HuH-7 (cell line): ENCODE measurements at places on chromosomes 1 and 21.

- DNase-seq: no peak
Observed at GRCh38 chr1:168304865-168305264, 24.2 kb downstream of the TBX19 start.

DNA sequence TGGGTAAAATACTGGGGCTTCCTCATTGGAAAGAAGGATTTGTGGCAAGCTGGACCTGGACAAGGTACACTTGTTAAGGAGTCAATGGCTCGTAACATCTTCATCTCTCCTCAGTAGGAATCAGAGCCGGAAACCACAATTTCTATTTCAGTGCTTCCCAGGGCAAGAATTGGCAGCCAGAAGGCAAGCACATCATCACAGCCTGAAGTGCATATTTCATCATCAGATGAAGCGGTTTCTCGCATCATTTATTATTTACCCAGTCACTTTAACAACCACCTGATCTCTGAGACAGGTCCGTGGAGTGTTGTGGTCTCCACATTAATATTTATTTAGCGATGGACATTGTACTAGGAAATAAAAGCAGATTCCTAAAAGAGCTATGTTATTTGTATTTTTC, 55.0 kb downstream of the KCNJ15 start:
- DNase-seq: no peak

DNA sequence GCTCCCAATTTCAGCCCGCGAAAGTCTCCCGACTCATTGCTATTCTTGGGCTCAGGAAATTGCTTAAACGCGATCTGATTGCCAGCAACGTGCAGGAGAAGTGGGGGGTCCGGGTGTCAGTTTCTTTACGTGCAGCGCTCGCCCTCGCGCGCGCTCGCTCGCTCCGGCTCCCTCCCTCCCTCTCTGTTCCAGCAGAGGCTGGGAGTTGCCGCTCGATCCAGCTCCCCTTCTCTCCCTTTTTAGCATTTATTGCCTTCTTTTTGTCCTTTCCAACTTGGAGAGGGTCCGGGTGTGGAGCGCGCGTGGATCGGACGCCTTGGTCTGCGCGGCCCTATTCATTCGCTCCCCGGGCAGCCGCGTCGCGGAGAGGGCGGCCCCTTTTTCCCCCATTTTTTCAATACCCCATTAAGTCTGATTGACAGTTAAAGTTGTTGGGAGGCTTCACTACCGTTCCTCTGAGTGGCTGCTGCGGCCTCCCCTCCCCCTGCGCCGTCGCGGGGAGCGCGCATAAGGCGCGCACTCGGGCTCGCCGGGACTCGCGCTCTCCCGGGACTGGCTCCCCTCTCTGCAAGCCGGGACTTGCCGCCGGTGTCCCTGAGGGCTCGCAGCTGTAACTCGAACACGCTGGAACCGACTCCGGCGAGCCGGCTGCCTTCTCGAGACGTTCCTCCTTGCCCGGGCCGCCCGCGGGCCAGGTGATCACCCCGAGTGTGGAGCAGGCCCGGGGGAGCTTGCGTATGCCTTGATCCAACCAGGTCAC, at the start of gene DHRS3:
Gene DHRS3, minus strand, starts transcription at position 310 of the 760 bp plus-strand sequence. CDS start 862 bp downstream, outside the sequence.
- DNase-seq: peak; percentile 79

DNA sequence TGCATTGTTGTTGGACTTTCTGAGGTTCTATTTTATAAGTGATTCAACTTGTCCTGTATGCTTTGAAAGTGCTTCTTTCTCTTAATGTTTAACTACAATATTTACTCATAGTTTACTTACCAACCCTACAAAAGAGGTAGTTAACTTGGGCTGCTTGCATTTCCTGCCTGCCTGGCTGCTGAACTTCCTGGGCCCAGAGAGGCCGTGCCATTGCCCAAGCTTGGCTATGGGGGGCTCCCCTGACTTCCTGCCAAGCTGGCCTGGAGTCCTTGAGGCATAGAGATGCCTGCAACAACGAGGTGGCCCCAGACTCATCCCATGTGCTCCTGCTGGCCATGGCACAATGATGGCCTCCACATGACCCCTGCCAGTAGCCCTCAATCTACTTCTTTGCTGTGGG, 361.6 kb upstream of the PLD5 start:
- no peak for DNase-seq

- DNase-seq: no peak
Observed at GRCh38 chr1:113320972-113321680, 69.2 kb upstream of the MAGI3 start.

- DNase-seq: peak; percentile 94
Observed at GRCh38 chr21:39385299-39386145, 36.6 kb upstream of the HMGN1 start.
